ENCODE measurements at places on chromosomes 1 and 21. TPM values are rescaled to one million over a fixed set of nuclear protein-coding genes. Genes with fewer than 3 reads are reported as not detected.
A peak's percentile ranks its signal among the peaks of the same experiment; 100 is the strongest.

- DNase-seq, result no peak
Measured at GRCh38 chr1:14897080-14897449, 256.5 kb upstream of the TMEM51 start.

DNA sequence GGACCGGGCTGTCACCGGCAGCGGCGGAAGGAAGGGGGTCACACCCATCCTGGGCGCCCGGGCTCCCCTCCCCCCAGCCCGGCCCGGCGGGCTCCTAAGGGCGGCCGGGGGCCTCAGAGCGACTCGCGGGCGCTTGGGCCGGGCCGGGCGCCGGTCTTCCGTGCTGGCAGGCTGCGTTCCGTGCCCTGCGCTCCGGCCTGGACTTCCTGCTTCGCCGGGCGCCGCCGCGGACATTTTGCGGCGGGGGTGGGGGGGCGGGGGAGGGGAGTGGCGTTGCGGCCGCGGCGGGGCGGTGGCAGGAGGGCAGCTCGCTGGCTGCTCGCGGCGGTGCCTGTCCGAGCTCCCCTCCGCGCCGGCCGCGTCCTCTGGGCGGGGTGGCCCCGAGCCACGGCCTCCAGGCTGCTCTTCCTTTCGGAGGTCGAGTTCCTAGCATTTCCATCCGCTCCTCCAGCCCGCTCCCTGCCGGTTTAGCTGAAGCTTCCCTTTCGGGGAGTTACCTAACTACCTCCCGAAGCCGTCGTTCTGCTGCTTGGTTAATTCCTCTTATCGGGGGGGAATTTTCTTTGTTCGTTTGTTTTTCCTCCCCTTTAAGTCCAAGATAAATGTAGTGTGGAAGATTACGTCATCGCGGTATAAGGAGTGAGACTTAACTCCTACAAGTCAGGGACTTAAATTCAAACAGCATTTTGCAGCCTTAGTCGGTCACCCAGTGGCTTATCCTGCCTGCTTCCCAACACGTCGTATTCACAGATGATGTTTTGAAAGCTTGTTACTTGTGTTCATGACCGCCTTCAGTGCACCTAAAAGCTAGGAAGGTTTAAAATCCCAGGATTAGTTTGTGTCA, 730 bp downstream of the CDC42 start:
- peak; percentile 60 for DNase-seq

- no peak for DNase-seq
Measured at GRCh38 chr1:38497921-38498656, 361.5 kb downstream of the RRAGC start.

Gene ETV3L
- total RNA-seq, result not detected
